ENCODE measurements at places on chromosomes 2 and 18.

DNA sequence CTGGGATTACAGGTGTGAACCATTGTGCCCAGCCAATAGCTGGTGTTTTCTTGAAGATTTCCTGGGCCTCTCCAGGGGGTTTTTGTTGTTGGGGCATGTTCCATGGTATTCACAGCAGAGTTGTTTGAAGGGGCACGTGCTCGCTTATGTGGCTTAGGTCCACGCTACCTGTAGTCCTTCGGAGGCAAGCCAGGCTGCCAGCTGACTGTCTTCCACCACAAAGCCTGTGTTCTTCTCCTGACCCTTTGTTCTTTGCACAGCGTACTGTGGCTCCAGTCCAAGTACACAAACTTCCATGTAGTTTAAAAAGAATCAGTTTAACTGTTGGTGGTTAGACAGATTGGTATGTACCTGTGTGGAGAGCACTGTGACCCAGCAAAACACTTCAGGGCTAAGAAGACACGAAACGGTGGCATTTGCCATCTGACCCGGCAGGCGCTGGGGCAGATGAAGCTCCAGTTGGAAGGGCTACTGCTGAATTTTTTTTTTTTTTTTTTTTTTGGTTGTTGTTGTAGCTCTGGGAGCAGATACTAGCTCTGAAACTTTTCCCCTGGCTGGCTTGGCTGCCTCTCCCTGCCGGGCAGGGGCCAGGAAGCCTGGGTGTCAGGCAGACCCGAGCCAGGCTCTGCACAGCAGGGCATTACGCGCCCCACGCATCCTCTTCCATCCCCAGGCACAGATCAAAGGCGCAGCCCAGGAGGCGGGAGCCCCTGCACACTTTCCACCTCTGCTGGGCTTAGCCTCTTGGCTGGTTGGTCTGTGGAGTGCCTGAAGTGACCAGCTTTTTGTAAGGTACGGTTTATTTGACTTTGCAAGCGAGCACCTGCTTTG is 5.7 kb downstream of the GREB1 start:
- DNase-seq, result no peak

DNA sequence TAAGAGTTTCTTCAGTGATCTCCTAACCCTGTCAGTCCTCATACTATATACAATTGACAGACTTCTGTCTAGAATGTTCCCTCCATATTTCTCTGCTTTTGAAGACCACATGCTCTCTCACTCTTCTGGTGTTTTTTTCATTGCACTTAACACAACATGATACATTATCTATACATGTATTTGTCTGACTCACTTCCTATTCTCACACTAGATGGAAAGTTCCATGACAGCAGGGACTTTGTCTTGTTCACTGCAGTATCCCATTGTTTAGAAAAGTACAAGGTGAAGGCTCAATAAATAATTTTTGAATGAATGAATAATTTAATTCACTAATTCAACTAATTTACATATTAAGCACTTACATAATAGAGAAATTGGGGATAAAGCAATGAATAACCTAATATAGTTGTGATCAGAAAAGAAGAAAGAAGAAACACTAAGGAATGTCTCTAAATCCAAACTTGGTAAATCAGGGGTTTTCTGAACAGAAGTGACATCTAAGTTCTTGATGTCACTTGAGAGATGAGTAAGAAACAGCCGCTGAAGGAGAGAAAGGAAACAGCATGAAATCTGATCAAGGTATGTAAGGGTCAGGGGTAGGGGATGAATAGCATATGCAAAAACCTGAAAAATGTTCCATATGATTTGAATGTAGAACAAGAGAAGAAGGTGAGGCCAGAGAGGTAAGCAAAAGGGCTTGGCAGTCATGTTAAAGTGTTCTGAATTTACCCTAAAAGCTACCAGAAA is 42.4 kb downstream of the MBD2 start:
- DNase-seq, result no peak

- no peak for DNase-seq
Observed at GRCh38 chr2:85415980-85416650, 2.4 kb upstream of the SH2D6 start.

- no peak for DNase-seq
Observed at GRCh38 chr2:128585706-128586105, 267.0 kb upstream of the HS6ST1 start.

DNA sequence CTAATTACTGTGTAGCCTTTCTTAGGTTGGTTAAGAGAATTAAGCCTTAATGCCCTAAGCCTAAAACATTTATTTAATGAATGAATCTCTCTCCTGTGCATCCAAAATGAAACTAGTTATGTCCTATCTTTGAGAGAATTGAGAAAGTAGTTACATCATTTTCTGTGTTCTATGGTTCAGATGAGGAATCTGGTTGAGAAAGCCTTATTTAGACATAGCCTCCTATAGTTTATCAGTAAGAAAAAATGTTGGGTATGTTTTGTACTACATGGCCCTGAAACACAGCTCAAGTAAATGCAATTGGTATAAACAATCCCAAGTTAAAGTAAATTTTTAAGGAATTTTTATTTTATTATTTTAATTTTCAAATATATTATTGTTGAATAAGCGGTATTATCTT is 25.9 kb upstream of the RAMP1 start:
- no peak for DNase-seq

Data from pons (tissue), 1 donor.